Inflammatory macrophage (primary cell): ENCODE measurements at places on chromosomes 11 and 22.

DNA sequence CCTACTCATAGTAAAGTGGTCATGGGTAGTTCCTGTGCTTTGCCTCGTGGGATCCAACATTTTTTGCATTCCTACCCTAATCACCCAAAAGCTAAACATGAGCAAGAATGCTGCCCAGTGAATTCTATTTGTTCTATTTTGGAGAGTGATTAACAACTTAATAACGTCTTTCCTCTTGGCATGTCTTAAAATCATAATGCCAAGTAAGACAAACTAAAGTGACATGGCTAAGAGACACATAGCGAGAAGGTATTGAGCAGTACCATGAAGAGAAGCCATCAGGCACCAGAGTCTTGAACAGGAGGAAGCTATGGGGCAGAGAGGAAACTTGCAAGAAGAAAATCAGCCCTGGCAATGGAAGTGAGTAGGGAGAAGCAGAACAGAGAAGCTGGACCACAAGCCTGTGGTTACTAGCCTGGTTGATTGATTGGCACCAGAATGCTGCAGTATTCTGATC lies 32.0 kb downstream of the EXPH5 start:
- no peak for DNase-seq

DNA sequence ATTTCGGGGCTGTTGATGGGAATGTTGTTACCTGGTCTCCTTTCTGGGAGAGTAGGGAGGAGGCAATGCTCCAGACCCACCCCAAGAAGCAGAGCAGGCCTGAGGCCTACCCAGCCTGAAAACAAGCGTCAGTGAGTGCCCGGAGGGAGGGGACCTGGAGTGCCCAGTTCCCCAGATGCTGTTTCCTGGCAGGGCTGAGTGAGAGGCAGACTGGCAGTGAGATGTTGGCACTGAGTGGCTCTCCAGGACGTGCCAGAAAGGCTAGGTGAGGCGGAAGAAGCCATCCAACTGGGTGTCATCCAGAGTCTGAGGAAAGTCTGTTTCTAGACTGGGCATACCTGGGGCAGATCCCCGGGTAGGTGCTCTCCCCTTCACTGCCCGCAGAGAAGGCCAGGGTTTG lies 1.3 kb downstream of the POU2F3 start:
- DNase-seq: no peak

DNA sequence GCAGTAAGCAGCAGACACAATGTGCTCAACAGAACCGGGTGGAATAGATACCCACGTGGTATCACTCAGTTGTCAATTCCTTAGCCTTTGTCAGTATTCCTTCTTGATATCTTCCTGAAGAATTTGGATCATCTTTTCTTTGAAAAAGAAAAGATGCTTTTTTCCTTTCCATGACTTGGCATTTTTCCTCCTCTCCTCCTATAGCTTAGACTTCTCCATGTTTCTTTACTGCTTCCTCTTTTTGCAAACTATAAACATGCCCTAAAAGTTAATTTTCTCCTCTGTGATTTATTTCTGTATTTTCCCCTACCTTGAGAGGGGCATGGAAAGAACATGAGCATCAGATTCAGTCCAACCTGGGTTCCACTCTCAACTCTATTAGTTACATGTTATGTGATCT lies 11.7 kb downstream of the CBLIF start:
- no peak for DNase-seq

DNA sequence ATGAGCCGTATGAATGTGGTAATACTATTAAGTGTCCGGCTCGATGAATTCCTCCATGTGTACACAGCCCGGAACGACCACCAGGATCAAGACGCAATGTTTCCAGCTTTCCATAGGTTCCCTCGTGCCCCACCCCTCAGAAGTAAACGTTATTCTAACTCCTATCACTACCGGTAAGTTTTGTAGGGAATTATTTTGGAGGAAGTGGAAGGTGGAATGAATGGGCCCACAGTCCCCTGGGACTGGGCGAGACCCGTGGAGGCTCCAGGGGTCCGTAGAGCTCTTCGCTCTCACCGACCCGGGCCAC lies 720 bp upstream of the FAR1 start:
- DNase-seq: no peak

DNA sequence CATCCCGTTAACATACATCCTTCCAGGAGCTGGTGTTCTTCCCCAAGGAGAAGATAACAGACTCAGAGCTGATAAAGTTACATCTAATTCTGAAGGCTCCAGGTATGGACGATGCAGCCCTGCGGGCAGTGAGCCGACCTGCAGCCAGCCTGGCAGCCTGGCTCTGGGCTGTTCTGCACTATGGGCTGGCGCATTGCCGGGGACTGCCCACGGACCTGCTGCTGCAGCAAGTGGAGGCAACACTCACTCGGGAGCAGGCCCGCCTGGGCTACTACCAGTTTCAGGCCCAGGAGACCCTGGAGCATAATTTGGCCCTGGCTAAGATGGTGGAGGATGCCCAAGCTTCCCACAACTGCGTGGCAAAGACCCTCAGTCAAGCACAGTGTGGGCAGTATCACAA lies 39.7 kb downstream of the RRP8 start:
- no peak for DNase-seq

DNA sequence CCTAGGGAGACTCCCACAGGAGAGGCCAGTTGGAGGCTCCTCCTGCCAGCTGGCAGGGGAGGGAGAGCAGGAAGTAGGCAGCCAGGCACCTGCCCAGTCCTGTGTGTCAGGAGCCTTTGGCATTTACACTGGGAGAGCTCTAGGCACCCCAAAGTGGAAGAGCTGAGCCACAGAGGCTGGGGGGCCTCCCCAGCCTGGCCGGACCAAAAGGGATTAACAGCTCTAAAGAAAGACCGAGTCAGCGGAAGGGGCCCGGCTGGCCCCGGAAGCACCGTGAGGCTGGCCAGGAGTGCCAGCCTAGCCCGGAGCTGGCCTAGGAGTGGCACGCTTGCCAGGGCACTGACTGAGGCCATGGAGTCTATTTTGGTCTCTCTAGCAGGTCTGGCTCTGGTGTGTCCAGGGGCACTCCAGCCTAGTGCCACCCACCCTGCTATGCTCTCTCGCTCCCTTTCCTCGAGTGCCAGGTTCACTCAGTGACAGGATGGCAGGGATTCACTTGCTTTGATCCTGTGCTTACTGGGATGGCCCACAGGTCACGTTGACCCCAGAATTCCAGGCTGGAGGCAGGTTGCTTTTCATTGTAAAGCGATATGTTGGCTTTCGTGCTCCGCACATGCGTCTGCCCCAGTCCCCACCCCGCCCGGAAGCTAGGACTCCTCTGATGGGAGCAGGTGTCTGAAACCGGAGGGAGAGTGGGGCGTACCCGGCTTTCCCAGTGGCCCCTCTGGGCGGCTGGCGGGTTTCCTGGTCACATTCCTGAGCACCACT lies 3.3 kb upstream of the KMT5B start:
- DNase-seq: no peak

DNA sequence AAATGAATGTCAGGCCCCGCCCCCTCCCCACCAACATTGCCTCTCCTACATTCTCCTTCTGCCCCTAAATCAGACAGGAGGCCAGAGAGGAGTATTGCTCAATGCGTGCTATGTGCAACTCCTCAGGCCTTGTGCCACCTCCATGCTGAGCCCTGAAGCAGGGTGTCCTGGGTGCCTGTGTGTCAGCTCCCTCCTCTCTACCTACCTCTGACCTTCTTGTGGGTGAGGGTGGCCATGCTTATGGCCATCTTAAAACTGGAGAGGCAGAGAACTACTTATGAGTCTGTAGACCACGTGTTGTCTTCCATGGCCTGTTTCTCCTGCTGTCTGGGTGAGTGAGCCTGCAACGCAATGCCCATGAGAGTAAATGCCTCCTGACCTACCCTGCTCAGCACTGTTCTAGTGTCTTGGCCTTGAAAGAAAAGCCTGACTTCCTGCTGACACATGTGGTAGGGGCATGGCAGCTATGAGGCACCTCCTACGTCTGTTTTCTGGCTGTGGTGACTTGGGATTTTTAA lies 10.5 kb downstream of the MCAM start:
- DNase-seq: peak; percentile 49

- DNase-seq: no peak
Measured at GRCh38 chr11:83285151-83285770, 906 bp downstream of the CCDC90B start.

GRCh38 chr11:74474316-74474715 lies 7.0 kb upstream of the KCNE3 start:
- no peak for DNase-seq

DNA sequence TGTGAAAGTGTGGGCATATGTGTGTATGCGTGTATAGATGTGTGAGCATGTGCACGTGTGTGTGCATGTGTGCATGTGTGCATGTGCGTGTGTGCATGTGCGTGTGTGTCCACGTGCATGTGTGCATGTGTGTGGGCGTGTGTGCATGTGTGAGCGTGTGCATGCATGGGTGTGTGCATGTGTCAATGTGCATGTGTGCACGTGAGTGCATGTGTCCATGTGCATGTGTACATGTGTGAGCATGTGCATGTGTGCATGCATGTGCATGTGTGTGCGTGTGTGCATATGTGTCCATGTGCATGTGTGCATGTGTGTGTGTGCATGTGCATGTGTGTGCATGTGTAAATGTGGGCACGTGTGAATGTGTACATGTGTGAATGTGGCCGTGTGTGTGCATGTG lies 95.3 kb downstream of the ST3GAL4 start:
- DNase-seq: no peak

DNA sequence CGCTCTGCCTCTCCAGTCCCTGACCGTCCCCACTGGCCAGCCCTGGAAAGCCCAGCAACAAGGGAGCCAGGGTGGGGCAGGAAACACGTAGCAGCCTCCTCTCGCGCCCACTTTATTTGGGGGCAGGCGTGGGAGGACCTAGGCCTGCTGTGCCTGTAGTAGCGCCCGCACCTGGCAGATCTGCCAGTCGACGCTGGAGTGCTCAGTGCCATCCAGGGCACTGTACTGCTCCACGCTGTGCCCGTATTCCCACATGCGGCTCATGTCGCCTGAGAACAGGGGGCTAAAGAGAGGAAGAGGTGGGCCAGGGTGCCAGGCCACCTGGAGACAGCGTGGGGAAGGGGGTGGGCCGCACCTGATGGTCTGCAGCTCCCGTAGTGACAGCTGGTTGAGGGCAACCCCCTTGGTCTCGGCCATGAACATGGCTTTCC lies 17.0 kb upstream of the DRICH1 start:
- DNase-seq: no peak

- DNase-seq: peak; percentile 11
Measured at GRCh38 chr22:19597399-19597735, 73.2 kb upstream of the CLDN5 start.

GRCh38 chr11:122198291-122198983 lies 82.4 kb upstream of the BLID start:
- DNase-seq: no peak

DNA sequence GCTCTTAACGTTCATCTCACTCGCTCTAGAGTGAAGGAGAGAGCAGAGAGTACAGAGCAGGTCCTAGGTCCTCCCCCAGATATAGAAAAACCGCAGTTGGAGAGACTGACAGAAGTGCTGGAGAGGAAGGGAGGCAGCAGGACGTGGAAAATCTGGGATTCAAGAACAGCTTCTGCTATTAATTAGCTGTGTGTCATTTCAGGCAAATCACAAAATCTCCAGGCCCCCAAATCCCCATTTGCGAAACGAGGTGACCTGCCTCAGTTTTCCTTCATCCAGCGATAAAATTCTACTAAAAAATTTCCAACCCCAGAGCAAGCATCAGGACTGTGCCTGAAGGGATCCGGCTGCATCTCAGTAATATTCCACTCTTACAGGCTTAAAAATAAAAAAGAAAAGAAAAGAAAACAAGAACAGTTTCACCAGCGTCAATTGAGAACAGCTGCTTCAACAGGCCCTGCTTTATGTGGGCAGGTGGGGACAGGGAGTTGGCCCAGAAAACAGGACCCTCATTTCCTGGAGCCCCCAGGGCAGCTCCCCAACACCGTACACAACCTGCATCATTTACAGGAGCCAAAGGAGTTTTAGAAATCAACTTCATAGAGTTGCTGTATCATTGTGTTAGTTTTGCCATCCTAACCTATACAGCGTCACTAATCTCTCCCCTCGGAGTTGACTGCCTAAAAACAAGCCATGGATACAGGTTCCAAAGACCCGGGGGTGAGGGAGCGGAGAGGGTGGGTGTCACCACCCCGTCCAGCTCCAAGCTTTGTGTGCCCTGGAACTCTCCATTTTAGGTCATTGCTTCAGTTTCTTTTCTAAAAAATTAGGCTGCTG lies 2.3 kb upstream of the MALAT1 start:
- no peak for DNase-seq

GRCh38 chr22:21926728-21927127 lies 25.9 kb downstream of the PPM1F start:
- DNase-seq: no peak

GRCh38 chr22:23533771-23534191 lies 46.3 kb downstream of the IGLL1 start:
- DNase-seq: no peak

DNA sequence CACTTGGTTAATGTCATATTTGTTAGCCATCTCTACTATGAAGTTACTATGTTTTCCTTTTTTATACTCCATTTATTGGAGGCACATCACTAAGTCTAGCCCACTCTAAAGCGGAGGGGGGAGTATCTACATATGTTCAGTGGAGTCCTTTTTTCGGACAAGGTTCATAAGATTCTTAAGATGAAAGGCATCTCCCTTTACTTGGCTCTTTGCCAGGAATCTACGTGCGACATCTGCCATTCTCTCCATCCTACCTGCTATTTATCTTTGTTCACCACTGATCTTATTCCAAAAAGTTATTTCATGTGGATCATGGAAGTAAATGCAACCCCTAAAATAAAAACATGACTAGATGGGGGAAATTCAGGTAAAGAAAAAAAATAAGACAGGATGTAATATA lies 77.4 kb upstream of the YWHAH start:
- DNase-seq: no peak

DNA sequence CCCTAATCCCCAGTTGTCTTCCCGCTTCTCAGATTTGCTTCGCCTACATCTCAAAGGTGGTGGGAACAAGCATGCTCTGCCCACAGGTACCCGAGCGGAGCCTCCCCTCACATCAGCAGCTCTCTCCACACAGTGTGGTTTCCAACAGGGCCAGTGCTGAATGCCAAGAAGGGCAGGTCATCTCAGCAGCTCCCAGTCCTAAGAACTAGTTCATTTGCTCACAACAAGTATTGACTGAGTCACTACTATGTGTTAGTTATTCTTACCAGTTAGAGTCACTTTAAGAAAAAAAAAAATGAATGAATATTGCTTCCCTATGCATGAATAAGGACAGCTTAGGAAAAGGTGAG lies 66.2 kb downstream of the THAP12 start:
- no peak for DNase-seq

- DNase-seq: no peak
Measured at GRCh38 chr11:11288972-11289616, 64.0 kb downstream of the CSNK2A3 start.

DNA sequence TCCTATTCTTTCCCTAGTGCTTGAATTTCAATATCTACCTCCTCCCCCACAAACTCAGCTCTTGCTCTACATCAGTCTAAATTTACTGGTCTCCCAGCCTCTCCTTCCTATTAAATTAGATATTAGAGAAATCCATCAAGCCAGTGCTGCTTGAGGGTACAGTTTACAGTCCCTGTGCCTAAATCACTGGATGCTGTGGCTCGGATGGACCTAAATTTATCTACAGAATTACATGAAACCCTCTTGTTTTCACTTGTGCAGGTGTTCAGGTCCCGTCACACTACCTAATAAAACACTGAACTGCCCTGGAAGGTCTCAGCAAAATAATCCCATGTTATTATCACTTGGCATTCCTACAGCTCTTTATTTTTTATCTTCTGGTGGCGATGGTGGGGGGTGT lies 134.7 kb upstream of the E2F8 start:
- no peak for DNase-seq
